ENCODE measurements at places on chromosomes 11 and 22.

- DNase-seq: no peak
Observed at GRCh38 chr11:105577641-105578040, 32.2 kb upstream of the GRIA4 start.

DNA sequence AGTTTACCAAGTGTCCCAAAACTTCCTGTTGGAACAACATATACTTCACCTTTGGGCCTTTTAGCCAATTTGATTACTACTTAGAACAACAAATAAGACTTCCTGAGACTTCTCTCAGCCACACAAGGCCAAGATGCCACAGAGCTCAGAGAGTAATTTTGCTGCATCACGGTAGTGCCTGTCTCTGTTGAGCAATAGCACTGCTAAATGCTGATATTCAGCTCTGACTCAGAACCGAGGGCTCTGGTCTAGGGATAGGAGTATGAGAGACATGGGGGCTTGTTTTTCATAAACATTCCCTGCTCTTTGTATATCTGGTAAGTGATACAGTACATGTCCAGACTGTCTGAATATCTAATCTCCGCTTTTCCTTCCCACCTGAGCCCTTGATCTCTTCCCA is 260.4 kb upstream of the ARHGAP20 start:
- DNase-seq: no peak

DNA sequence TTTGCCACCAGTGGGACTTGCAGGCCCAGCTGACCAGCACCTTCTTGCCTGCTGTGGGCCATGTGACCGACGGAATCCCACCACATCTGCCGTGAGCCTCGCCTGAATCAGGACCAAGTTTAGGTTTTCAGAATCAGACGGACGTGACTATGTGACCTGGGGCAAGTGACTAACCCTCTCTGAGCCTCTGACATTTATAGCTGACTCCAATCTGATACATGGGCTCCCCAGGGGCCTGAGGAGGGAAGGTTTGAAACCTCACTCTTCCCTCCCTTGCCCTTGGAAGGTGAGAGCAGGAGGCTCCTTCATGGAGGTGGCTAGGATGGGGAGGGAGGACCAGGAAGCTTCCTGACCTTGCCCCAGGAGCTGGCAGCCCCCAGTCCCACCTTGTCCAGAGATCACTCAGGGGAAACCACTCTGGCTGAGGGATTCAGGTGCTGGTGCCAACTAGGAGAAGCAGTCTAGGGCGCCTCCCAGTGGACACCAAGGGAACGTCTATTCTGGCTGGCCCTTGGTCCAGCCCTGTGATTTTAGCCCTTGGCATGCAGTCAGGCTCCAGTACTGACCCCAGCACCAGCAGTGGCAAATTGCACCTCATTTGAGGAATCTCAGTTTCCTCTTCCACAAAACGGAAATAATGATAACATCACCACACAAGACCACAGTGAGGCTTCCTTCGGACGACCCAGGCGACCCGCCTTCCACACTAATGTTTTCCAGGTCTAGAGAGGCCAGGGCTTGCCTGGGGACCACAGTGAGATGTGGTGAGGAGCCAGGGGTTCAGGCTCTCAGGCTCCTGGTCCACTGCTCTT is 47.2 kb upstream of the SYT7 start:
- DNase-seq: peak; percentile 50

GRCh38 chr11:103539166-103539565 is 429.9 kb downstream of the DYNC2H1 start:
- no peak for DNase-seq

DNA sequence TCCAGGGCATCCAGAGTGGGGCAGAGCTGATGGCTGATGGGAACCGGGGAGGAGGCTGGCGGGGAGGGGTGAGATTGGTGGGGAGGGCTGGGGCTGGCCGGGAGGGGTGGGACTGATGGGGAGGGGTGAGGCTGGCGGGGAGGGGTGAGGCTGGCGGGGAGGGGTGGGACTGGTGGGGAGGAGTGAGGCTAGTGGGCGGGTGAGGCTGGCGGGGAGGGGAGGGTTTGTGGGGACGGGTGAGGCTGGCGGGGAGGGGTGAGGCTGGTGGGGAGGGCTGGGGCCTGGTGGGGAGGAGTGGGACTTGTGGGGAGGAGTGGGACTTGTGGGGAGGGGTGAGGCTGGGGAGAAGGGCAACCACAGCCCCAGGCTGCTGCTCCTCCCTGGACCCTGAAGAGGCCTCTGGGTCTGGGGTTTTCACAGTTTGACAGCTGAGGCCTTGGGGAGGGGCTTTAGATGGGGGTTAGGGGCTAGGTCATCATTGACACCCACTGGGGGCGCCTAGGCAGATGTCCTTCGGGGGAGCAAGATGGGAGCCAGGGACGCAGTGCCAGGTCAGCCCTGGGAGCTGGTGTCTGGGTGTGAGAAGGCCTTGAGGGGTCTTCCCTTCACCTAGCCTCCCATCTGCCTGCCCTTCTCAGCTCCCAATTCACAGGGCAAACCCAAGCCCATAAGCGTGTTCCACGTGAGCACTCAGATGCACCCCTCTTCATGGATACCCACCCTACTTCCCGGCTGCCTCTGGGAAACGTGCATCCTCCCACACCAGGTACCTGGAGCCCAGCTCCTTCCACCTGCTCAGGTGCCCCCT is 26.7 kb downstream of the PARVG start:
- no peak for DNase-seq

GRCh38 chr22:21102659-21103267 is 57.0 kb downstream of the LRRC74B start:
- DNase-seq: peak; percentile 57

DNA sequence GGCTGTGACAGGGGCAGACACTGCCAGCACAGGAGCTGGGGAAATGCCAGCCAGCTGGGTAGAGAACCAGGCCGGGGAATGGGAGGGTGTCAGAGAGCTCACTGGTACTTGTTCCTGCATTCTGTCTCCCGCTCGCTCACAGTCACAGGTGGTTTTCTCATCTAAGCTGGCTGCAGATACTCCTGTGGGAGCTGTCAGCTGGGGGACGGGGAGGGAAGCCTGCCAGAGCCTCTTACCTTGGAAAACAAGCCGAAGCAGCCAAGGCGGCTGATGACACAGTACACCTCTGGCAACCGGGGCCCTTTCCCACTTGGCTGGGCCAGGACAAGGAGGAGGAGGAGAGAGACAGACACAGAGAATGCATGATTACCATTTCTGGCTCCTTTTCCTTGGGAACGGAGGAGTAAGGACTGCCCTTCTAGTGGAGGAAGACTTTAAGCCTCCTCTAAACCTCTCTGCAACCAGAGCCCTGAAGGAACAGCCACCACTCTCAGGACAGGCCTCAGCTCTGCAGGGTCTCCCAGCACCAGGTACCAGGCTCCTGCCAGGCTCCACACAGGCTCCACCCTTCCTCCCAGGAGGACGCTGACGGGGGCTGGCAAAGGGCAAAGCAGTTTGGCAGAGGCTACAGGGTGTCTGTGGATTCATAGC is 25.1 kb downstream of the RPL27A start:
- no peak for DNase-seq

GRCh38 chr11:20762980-20763379 is 93.6 kb downstream of the NELL1 start:
- DNase-seq: no peak

GRCh38 chr22:49349181-49349835 is 478.4 kb downstream of the BRD1 start:
- DNase-seq: no peak

GRCh38 chr11:56624661-56625110 is 10.0 kb upstream of the OR5M1 start:
- DNase-seq: no peak

DNA sequence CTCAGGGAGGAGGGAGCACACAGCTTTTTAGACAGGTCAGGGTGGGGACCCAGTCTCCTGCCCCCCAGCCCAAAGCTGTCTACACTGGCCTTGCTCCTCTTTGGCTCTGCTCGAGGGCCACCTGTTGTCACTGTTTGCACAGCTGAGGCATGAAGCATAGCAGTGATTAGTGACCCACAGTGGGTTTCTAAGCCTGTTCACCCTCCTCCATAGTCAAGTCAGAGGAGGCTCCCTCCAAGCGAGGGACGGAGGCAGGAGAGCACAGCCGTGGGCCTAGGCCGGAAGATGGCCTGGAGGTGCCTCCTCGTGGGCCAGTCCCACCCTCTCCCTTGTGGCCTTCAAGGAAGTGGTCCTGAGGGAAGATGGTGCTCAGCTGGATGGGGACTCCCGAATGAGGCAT is 241.1 kb downstream of the GRIK4 start:
- no peak for DNase-seq

DNA sequence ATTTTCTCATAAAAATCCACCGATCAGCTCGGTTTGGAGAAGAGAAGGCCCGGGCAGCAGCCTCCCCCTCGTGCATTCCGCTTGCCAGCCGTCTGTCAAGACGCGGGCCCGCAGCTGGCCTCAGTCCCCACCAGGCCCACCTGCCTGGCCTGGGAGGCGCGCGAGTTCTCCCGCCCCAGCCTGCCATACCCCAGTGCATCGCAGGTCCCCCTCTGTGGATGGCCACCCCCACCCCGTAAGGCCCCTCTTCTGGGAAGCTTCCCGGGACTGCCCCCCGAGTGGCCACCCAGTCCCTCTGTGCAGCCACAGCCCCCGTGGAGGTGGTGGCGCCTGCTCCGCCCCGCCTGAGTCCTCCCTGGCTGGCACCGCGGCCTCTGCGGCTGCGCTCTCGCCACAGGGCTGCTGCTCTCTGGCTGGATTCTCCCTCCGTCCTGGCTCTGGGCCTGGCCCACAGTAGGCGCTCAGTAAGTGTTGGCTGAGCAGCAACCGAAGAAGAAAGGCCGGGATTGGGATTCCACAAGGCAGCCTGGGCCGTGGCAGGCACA is 74.0 kb upstream of the TCF20 start:
- peak; percentile 69 for DNase-seq

DNA sequence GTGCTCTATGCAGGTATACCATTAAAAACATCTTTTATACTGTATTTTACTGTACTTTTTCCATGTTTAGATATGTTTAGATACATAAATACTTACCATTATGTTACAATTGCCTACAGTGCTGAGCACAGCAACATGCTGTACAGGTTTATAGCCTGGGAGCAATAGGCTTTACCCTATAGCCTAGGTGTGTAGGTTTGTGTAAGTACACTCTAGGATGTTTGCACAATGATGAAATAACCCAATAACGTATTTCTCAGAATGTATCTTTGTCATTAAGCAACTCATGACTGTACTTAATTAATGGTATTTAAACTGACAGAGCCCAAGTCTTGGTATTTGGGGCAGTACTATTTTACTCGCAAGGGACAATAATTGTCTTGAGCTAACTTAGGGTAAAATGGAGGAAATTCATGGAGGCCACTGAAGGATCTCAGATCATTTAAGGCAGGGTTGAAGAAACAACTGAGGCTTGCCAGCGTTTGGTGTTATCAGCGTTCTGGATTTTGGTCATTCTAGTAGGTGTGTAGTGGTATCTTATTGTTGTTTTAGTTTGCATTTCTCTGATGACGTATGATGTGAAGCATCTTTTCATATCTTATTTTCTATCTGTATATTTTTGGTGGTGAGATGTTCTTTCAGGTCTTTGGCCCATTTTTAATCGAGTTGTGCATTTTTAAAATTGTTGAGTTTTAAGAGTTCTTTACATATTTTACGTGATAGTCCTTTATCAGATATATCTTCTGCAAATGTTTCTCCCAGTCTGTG is 42.4 kb downstream of the ADAMTS15 start:
- DNase-seq: no peak

DNA sequence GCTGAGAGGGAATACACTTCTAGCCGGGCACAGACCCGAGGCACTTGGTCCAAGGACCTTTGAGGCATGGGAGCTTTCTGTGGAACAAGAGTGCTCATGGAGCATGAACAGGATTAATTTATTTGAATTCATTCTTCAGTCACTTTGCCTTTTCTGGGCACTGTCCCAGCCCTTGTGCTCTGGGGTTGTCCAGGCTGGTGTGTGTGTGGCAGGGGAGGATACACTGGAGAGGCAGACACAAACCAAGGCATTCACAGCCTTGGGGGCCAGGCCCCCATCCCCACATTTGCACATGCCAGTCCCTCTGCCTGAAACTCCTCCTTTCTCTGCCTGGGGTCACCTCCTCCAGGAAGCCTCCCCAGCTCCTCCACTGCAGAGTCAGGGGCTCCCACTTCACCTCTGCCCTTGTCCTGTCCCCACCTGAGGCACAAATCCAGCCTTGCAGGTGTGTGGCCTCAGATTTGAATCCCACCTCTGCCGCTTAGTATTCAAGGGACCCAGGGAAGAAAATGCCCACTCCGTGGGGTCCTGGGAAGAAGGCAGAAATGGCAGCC is 55.5 kb downstream of the MYO7A start:
- no peak for DNase-seq

GRCh38 chr11:105821781-105822180 is 200.3 kb downstream of the MSANTD4 start:
- DNase-seq: no peak

- DNase-seq: no peak
Observed at GRCh38 chr11:126407682-126408288, 52.3 kb downstream of the ST3GAL4 start.

DNA sequence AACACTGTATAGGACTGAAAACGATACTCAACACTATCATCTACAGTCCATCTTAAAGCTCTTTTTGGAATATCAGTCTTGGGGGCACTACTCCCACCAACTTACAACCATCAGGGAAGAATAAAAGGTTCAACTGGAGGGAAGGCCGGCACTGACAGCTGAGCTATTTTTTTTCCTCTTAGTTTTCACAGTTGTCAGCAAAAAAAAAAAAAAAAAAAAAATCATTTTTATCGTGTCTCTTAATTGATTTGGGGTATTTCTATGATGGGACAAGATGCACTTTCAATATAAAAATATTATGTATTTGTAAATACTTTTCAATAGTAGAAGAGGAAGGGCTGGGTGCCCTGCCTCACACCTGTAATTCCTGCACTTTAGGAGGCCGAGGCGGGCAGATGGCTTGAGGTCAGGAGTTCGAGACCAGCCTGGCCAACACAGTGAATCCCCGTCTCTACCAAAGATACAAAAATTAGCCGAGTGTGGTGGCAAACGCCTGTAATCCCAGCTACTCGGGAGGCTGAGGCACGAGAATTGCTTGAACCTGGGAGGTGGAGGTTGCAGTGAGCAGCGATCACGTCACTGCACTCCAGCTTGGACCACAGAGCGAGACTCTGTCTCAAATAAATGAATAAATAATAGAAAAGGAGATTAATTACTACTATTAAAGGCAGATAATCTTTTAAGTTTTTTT is 1.5 kb downstream of the KIF18A start:
- DNase-seq: no peak

DNA sequence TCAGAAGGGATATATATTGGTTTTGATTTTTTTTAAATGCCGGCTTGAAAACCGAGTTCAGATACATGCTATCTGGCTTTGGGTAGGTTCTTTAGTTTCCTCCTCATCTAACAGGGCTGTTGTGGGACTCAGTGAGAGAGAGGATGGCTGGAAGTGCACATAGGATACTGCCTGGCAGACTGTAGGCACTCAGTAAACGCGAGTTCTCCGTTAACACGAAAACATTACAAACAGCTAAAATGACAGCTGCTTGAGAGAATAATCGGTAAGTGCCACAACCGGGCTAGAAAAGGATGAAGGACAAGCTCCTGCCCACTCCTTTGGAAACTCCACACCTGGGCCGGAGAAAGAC is 369 bp downstream of the XRRA1 start:
- DNase-seq: no peak
